ENCODE measurements at places on chromosomes 6 and 20.

- DNase-seq, result no peak
Observed at GRCh38 chr6:168636147-168637004, 195.4 kb downstream of the SMOC2 start.

DNA sequence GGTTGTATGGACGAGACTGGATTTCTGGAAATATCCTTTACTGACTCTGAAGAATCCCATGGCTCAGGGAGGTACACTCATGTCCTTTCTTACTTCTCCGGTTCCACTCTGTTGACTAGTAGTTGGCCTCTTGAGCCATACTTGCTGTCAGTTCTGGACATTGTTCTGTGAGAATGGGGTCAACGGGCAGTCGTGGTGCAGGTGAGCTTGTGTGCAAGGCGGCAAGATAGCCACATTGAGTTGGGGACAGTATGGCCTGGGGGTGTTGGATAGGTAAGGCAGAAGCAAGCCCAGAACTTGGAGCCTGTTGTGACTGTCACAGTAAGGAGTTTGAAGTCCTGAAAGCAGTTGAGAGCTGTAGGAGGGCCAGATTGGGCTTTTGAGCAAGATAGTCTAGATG, 13.5 kb upstream of the SLC22A1 start:
- DNase-seq, result no peak

DNA sequence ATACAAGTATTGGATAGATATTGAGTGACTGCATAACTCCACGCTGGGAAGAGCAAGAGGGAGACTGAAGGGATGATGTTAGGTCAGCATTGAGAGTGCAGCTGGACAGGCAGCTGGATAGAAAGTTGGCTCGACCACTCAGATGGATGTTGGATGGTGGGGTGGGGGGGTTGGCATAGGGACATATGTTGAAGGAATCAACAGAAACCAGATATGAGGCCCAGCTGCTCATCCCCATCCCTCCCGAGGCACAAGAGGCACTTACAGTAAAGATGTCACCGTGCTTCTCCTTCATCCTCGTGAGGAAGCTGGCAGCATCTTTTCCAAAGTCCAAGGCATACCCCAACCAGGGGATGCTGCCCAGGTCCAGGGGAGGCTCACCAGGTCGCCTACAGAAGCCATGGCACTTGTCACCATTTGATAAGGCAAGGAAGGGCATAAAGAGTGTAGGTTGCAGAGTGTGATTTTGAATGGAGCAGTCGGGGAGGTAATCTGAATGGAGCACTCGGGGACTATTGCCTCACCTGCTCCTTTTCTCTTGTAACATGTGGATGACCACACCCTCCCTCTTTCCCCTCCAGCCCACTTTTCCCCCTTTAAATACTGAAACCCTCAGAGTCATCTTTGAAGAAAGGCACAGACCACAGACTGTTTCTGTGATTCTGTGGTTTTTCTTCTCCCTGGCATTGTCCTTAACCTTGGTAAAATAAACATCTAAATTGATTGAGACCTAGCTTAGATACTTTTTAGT, 18.0 kb downstream of the PTGIS start:
- no peak for DNase-seq

DNA sequence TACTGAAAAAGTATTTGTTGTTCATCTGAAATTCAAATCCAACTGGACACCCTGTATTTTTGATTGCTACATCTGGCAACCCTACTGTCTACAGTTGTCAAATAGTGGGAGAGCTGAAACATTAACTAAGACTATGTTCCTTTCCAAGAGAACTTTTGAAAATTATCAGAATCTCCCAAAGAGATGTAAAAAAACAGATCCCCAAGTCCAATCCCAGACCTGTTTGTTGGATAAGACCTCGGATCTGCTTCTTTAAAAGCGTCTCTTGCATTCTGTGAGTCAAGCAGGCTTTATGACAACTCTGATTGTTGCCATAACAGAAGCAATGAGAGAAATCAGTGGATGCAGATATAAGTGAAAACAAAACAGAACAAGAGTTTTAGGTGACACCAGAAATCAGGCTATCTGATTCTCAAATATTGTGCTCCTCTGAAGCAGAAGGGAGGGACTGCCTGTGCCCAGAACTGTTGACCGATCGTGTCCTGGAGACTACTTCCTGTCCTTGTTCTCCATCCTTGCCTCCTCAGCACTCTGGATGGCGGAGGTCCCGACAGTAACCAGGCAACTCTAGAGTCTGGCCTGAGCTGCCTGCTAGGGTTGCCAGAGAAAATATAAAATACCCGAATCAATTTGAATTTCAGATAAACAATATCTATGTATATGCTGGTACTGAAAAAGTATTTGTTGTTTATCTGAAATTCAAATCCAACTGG, 853.8 kb downstream of the MAFB start:
- DNase-seq, result no peak

GRCh38 chr20:9594284-9594875, 80.0 kb downstream of the LAMP5 start:
- no peak for DNase-seq

- DNase-seq, result no peak
Observed at GRCh38 chr6:110063594-110064263, 85.6 kb downstream of the GPR6 start.

- DNase-seq, result no peak
Observed at GRCh38 chr6:150865043-150865405, 478 bp upstream of the MTHFD1L start.

DNA sequence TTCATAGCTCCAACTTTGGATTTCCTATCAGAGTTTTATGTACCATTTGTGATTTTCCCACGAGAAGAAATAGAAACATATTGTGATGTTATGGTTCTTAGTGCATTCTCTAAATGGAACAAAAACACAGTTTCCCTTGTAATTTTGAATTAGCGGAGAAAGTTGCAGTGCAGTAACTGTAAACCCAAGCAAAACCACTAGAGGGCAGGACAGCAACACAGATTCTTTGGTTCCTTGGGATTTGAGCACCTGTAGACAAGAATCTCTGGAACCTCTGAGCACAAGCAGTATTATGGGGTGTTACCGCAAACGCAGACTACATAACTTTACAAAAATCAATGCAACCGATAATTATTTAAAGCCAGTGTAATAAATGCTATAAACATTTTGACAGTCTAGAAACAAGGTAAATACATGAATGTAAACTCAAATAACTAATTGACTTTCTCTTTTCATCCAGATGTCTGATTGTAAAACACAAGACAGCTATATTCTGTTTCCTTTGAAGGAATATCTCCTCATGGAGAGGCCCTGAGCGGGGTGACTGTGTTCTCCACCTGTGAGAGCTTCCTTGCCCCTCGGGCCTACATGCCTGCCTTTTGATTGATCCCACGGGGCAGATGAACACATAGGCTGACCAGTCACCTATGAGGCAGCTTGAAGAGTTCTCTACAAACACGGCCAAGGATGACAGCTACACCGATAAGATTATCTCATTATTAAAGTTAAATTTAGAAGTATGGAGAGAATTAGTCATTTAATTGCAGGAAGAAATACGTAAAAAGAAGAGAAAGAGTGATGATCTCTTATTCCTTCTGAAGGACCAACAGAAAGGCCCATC, 67.5 kb upstream of the COL21A1 start:
- DNase-seq, result no peak

GRCh38 chr6:16727996-16728395, 33.3 kb downstream of the ATXN1 start:
- DNase-seq, result no peak

DNA sequence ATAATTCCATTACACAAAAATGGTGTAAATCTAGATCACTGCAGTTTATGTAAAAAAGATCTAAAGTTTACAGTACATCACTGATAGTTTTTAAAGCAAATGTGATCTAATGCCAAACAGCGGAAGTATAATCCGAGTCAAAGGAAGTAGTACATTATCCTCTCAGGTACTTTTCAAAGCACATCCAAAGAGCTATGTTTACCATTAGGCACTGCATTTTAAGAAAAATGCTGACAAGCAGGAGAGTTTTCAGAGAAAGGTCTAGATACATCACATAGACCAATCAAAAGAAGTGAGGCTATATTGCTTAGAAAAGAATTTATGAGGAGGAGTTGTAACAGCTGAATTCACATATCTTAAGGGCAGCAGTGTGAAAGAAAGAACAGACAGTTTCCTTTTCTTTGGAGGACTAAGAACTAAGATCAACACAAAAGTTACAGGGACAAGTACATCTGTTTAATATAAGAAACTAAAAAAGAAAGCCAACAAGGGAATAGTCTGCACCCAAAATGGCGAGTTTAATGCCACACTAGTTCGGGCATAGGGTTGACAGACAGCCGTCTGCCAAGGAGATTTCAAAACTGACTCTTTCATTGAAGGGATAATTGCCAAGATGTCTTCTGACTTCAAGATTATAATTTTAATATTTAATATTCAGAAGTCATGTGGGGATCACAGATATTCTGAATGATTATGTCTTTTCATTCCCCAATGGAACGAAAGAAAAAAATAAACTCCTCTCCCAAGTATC, 1.4 kb downstream of the ZNF184 start:
- DNase-seq, result no peak

- DNase-seq, result no peak
Observed at GRCh38 chr20:24863356-24863755, 85.7 kb upstream of the CST7 start.

DNA sequence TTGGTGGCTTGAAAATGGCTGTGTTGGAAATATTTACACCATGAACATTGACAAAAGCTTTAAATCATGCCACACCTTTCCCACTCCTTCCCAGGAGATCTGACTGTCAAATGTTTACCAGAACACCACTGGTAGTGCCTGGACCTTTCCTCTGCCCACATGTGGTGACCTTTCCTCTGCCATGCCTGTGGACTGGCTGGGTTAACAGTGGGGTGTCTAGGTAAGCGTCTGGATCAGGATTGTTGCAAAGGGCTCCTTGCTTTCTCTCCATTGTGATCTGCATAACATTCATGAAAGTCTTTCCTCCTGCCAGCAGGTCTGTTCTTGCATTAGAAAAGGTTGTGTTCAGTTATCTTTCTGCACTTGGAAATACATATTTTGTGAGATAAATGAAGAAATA, 572.7 kb downstream of the DHX35 start:
- no peak for DNase-seq

DNA sequence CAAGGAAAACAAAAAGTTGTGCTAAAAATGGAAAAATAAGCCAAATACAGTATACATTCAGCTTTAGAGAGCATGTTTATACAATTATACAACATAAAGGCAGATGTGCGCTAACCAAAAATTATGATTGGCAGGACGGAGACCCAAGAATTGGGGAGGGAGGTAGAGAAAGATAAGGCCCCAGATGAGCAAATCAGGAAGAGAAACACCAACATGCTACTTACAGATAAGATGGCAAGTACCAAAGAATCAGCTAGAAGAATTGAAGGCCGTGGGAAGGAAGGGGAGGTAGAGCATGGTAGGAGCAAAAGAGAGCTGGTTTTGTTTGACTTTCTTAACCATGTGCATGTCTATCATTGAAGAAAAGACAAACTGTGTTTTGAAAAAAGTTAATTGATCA, 45.4 kb downstream of the PRND start:
- DNase-seq, result no peak

DNA sequence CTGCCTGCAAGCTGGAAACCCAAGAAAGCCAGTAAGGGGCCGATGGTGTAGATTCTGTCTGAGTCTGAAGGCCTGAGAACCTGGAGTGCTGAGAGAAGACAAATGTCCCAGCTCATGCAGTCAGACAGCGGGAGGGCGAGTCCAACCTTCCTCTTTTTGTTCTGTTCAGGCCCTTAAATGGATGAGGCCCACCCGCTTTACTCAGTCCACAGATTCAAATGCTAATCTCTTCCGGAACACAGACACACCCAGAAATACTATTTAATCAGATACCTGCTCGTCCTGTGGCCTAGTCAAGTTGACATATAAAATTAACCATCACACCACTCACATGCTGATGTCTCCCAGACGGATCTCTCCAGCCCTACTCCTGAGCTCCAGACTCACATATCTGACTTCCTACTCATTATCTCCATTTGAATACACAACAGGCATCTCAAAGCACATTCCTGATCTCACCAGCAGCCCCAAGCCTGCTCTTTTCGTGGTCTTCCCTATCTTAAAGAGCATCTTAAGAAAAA, 26.7 kb upstream of the SRC start:
- no peak for DNase-seq

DNA sequence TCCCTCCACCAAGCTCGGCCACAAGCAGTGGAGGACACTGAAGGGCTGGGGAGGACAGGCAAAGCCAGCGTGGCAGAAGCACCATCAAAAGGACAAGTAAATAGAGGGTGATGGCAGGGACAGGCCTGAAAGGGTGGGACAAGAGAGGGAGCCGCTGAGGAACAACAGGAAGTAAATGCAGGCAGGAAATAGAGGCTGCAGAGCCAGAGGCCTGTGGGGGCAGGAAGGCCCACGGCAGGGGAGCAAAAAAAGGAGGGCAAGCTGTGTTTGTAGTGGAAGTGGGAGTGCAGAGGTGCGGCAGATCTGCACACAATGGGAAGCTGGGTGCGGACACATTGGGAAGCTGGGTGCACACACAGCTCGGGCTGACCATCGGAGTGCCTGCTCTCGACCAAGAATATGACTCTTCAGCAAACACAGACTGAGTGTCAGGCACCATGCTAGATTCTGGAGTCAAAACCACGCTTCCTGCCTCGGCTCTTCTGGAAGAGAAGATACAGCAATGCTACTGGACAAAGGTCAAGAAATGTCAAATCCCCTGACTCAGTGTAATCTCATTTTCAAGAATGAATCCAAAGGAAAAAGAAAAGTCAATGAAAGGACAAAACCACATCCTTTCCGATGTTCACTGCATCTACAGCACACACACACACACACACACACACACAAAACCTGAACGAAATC, 40.4 kb upstream of the RAB22A start:
- no peak for DNase-seq

DNA sequence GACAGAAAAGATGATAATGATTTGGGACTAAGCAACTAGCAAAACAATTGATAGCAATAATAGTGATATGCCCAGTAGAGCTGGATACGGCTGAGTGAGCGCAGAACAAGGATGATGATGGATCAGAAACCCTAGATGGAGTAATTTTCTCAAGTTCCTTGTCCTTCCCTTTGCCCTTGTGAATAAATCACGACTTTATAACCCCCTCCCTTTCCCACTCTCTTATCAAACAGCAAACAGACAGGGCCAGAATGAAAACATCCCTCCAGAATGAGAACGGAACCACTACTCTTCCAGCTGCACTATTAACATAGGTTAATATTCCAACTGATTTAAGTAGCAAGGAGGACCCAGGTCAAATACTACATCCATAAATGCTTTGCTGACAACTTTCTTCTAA, 1.3 kb upstream of the MTFR2 start:
- no peak for DNase-seq

GRCh38 chr20:38181207-38181801, 16.2 kb upstream of the TGM2 start:
- no peak for DNase-seq

DNA sequence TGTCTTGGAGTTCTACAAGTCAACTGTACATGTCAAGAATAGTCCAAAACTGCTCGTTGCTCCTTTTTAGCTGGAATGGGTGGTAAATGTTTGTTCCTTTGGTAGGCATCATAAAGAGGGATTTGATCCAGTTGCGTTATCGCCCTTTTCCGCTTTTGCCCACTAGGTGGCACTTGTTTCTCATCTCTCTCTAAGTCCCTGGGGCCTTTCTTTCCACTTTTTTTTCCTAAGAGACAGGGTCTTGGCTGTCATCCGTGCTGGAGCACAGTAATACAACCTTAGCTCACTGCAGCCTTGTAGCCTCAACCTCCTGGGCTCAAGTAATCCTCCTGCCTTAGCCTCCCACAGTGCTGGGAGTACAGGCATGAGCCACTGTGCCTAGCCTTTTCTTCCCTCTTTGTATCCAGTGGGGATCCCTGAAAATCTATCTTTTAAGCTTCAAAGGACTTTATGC, 20.7 kb downstream of the GTPBP2 start:
- DNase-seq, result peak; percentile 16
